Chondrocyte (in vitro differentiated cells): ENCODE measurements at places on chromosomes 16 and 17. TPM values are rescaled to one million over a fixed set of nuclear protein-coding genes. Genes with fewer than 3 reads are reported as not detected.

The KRTAP16-1 gene
- not detected in 3 replicates for total RNA-seq

The PMP22 gene
- 98.3 to 152 TPM (median 147 TPM) in 3 replicates for total RNA-seq

The GPR179 gene
- 0.56 TPM in 1 of 3 replicates, not detected in the others for total RNA-seq

The CCL8 gene
- total RNA-seq, result not detected in 3 replicates
